ENCODE measurements at places on chromosomes 16 and 17.

DNA sequence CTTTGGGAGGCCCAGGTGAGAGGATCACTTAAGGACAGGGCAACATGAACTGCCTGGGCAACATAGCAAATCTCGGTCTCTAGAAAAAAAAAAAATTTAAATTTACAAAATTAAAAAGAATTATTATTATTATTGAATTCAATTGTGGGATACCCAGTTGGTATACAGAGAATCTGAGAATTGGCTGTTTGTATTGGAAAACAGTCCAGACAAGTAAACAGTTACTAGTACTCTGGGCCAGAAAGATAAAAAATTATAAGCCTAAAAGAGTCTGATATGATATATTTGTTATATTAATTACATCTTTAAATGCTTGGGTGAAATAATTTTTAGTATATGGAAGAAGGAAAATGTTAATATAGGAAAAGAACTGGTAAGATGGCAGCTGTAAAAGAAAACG is 15.0 kb downstream of the CCDC47 start:
- no peak for DNase-seq

DNA sequence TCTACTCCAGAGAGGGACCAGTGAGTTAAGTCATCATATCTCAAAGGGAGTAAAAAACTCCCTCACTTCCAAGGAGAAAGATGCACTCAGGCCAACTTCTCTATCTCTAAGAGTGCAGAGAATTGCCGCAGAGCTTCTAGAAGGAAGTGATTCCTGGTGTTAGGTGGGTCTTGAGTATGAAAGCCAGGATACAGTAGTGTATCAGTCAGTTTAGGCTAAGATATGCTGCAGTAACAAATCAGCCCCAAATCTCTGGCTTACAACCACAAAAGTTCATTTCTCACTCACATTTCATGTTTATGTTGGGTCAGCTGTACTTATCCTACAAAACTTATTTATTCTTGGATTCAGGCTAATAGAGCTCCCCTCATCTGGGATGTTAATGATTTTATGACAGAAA is 106.3 kb downstream of the HS3ST4 start:
- no peak for DNase-seq

- DNase-seq: no peak
Measured at GRCh38 chr16:89144681-89145080, 26.9 kb upstream of the CDH15 start.

GRCh38 chr16:69123910-69124309 is 8.5 kb downstream of the CHTF8 start:
- DNase-seq: no peak

DNA sequence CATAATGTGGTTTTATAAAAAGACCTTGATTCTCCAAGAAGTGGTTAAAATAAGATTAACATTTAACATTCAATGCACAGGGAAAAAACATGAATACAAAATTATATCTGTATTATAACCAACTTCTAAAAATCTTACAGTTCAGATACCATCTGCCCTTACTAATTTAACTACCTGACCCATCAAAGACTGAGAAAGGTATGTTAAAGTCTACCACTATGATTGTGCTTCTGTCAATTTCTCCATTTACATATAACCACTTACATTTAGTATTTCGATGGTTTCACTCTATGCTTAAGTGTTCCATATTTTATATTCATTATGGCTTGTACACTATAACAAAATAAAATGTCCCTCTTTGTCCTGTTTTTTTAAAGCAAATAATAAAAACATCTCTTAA is 14.6 kb downstream of the AP1G1 start:
- DNase-seq: no peak

DNA sequence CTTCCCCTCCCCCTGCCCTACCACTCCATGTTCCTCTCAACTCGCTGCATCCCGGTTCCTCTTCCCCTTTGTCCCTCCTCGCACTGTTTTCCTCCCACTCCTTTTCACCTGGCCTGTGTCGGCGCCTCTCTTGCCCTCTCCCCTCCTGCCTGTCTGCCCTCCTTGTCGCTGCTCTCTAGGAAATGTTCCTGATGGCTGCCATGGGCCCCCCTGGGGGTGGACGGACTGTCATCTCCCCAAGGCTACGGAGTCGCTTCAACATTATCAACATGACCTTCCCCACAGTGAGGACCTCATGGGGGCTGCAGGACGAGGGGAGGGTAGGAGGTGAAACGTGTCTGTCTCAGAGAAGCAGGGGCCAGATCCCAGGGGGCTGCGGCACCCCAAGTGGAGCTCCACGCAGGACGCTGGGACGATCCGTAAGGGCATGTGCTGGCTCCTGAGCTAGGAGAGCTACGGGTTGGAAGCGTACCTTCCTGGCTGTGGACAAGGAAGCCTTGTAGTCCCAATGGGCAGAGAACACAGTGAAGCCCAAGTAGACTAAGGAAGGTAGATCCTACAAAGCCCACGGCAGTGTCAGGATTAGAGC is 39.8 kb upstream of the KDM6B start:
- no peak for DNase-seq

- DNase-seq: no peak
Measured at GRCh38 chr16:80989801-80990200, 16.9 kb downstream of the CMC2 start.

GRCh38 chr16:2942045-2942444 is 22.0 kb upstream of the KREMEN2 start:
- DNase-seq: no peak

DNA sequence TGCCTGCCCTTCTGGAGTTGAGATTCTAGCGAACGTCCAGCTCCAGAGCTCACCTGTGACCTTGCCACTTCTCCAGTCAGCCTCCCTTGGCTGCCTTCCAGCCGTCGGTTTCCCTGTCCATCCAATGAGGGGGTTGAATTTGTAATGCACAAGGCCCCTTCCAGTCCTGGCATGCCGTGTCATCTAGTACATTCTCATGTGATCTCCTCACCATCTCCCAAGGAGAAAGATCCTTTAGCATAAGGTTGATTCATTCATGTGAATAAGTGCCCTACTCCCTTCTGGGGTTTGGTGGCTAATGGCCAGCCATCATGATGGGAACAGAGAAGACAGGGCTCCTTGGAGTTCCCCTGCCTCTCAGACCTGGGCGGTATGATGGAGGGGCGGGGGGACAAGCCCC is 18.9 kb upstream of the ABCC3 start:
- DNase-seq: no peak

GRCh38 chr16:31472709-31473203 is 804 bp downstream of the TGFB1I1 start:
- DNase-seq: no peak

- DNase-seq: no peak
Measured at GRCh38 chr17:50638606-50638965, 3.9 kb downstream of the ABCC3 start.

GRCh38 chr17:549177-550040 is 165.2 kb downstream of the VPS53 start:
- DNase-seq: no peak

GRCh38 chr17:57261084-57261461 is 4.8 kb downstream of the MSI2 start:
- no peak for DNase-seq

DNA sequence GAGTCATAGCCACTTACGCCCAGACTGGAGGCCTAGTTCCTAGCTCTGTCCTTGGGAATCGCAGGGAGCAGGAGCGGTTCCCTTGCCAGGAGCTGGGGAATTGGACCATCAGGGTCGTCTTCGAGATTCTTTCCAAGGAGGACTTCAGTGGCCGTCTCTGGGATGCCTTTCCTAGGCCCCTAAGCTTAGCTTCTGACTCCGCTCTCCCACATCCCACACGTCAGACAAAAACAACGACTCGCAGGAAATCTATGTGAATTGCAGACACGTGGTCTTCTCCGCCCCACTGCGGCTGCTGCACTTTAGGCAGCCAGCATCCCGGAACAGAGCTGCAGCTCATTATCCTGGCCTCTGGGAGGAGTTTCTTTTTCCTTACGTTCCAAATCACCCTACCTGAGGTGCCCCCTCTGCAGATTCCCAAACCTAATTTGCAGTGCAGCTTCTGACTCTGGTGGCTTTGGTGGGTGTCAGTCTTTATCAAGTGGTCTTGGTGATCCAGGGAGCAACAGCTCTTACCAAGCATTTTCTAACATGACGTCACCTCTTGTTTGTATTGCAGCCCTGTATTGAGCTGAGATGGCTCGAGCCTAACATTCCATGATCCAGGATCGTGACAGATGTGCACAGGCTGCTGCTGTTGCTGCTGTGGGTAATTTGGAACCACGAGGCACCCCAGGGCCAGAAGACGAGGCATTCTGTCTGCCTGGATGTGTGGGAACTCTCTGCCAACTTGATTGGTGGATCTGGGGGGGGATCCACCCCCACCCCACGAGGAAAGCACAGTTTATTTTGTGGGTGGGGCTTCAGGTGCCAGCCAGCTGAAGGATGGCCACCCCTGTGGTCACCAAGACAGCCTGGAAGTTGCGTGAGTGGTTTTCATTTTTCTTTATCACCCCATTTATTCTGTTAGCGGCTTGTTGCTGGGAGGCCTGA is 1.1 kb downstream of the KATNB1 start:
- DNase-seq: no peak

- DNase-seq: no peak
Measured at GRCh38 chr17:17556671-17557070, 34.8 kb downstream of the PEMT start.

GRCh38 chr17:40373999-40374398 is 9.5 kb upstream of the GJD3 start:
- no peak for DNase-seq

GRCh38 chr16:66515596-66516508 is 34.1 kb downstream of the TK2 start:
- DNase-seq: no peak

DNA sequence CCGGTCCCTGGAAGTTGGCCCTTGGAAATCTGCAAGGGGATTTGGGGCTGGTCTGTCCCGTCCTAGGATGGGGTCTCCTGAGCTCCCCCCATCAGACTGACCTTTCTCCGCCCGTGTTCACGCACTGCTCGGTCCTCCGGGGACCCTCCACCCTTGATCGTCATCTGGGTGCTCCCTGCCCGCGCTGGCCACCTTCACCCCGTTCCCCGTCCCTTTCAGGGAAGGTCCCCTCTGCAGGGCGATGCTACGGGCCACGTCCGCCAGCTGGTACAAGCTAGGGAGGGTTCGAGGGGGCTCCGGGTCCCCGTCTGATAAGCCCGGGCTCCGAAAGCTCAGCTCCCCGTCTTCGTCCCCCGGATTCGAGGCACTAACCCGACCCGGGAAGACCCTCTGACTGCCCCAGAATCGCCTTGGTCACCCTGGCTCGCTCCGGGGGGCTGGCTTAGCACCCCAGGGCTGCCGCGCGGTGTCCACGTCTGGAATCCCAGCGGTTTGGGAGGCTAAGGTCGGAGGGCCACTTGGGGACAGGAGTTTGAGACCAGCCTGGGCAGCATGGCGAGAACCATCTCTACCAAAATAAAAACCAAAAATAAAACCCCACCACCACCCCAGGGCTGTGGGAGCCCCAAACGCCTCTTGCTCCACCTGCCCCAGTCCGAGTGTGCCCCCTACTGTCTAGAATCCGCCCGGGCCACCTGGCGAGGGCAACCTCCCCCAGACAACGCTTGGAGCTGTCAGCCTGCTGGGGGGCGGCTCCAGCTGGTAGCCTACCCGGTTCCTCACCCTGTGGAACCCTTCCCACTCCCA is 1.1 kb upstream of the SLC43A2 start:
- no peak for DNase-seq
